ENCODE measurements at places on chromosomes 7 and 10.

DNA sequence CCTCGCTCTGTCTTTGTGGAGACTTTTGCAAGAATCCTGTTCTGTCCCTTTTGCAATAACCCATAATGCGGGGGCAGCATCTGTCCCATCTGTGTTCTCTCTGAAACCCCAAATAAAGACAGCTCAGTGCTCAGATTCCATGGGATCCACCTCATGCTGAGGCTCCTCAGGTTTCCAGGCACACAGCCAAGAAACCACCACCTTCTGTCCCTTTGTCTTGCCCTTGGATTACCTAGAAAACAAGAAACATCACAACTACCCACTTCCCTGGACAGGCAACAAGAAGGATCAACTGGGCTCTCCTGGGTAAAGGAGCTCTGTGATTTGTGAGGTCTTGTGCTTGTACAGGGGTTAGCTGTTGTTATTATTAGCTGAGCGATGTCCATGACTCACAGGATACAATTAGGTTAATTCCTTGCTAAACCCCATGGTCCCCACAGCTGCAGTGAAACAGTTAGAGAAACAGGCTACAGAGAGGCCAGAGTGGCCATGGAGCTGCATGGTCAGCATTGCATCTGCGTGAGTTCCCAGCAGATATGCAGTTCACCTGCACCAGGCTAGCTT lies 50.2 kb downstream of the CXCL12 start:
- DNase-seq, result no peak

DNA sequence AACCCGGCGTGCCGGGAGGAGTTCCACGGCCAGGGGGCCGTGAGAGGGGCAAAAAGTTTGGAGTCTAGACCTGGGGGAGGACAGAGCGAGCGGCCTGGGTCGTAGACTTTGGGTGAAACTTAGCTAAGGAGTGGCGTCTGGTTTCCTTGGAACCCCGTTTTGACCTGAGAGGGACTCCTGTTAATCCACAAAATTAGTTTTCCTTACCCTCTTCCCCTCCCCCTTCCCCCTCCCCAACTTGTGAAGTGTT lies 574 bp downstream of the MARCHF5 start:
- DNase-seq, result no peak

DNA sequence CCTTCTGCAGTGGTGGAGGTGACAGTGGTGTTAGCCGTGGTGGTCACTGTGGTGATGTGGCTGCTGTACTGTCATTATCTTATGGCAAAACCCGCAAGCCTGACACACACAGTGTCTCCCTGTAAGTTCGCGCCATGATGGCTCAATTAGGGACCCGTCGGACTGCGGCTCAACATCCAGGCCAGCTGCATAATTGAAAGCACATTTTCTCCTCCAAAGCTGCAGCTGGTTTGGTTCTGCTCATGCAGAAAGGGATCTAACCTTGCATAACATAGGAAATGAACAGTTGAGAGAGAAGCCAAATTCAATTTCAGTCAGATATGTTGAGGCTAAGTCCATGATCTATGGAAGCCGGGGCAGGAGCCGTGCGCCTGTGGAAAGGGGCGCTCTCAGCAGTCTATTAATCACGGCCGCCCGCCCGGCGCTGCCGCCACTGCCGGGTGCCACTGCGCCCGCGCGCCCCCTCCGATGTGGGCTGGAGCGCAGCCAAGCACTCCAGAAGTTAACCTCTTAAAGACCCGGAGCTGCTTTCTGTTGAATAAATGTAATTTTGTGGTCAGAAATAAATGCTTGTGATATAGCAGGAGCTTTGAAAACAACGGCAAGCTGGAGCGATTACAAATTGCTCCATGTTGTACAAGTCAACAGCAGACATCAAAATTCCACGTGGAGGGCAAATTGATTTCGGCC lies 227.7 kb downstream of the CUX1 start:
- DNase-seq, result no peak

GRCh38 chr10:13848520-13849445 lies 262.0 kb downstream of the PRPF18 start:
- DNase-seq, result no peak

- no peak for DNase-seq
Measured at GRCh38 chr7:26891400-26892350, 27.3 kb upstream of the SKAP2 start.

- DNase-seq, result no peak
Measured at GRCh38 chr10:71804077-71804476, 30.8 kb upstream of the VSIR start.

DNA sequence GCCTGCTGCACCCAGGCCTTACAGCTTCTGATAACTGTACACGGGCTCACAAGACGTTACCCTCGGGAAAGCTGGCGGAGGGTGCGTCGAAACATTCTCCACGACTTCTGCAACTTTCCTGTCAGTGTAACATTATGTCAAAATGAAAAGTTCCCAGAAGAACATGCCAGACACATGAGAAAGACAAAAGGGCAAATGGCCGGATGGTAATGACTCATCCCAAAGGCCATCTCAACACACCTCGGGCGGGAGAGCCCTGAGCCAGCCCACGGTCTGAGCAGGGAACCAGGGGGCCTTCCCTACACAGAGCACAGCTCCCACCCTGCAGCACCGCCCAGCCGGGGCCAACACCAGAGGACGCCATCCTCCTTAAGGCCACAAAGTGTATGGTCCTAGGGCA lies 118.7 kb downstream of the MAD1L1 start:
- DNase-seq, result no peak

- no peak for DNase-seq
Measured at GRCh38 chr10:120266022-120266421, 191.0 kb upstream of the PLPP4 start.

DNA sequence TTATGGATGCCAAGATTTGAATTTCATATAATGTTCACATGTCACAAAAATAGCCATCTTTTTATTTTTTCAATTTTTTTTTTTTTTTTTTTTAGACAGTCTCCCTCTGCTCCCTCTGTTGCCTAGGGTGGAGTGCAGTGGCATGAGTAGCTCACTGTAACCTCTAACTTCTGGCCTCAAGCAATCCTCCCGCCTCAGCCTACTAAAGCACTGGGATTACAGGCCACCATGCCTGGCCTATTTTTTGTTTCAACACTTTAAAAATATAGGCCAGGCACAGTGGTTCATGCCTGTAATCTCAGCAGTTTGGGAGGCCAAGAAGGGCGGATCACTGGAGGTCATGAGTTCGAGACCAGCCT lies 246.3 kb downstream of the SKIDA1 start:
- DNase-seq, result no peak

DNA sequence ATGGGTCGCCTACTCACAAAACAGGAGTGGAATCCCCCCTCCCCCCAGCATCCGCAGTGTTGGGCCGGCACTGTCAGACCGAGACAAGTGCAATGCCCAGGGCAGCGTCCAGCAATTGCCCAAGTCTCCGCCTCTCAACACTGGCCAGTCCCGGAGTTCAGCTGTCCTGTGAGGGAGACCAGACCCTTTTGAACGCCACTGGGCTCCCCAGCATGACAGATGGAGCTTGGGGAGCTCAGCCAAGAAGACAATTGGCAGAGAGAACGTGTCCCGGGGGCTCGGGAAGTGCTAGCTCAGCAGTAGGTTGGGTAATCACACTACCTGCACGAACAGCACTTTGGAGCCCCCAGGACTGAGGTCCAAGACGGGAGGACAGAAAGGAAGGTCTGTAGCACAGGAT lies 4.7 kb downstream of the COPS6 start:
- DNase-seq, result no peak

DNA sequence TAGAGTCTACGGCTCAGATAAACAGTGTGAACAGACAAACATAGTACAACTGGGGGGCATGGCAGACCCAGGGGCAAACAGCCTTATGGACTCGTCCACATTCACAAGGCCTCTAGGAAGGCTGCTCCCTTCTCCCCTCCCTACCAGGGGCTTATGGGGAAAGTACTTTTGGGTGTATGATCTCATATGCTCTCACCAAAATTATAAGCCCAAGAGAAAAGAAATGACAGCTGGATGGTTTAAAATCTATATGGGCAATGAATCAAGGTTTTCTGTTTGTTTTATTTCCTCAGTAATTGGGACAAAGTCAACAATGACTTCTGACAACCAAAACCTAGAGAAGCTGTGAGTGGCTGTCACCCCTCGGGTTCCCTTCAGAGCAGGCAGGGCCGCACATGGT lies 144.4 kb downstream of the PKD1L1 start:
- DNase-seq, result no peak

DNA sequence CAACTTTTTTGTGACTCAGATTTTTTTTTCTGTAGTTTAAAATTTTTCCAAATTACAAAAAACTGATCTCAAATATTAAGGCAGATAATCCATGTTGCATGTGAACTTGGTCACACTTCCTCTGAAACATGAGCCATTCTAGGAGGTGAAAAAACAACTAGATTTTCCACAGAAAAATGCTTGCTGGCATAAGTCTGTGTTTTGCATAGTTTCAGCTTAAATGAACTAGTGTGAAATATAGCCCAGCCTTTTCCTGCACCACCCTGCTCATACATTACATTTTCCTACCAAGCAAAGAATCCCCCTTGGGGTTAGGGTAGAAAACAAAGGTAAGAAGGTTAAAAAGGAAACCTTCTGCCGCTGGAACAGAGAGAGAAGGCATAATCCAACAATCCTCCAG lies 48.2 kb downstream of the SLC25A13 start:
- no peak for DNase-seq
